SJSA1 (cell line): ENCODE measurements at places on chromosomes 11 and 22. TPM values are rescaled to one million over a fixed set of nuclear protein-coding genes. Genes with fewer than 3 reads are reported as not detected.

DNA sequence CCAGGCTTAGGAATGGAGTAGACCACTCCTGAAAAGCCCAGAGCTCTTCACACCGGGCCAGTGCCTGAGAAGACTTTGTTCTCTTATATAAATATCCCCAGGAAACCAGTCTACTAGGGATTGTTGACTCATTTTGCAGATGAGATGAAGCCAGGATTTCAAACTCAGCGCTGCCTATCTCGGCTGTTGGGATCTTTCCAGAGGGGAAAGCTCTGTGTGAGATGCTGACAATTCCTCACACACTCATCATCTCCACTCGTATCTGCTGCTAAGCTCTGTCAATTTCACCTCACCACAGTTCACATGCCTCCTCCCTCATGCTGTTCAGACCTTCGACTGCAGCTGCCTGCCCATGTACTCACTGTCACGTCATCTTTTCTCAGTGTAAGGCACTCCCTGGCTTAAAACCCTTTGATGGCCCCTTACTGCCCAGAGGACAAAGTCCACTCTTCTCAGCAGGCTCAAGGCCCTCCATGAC is 12.5 kb downstream of the USH1C start:
- DNase-seq, result no peak

DNA sequence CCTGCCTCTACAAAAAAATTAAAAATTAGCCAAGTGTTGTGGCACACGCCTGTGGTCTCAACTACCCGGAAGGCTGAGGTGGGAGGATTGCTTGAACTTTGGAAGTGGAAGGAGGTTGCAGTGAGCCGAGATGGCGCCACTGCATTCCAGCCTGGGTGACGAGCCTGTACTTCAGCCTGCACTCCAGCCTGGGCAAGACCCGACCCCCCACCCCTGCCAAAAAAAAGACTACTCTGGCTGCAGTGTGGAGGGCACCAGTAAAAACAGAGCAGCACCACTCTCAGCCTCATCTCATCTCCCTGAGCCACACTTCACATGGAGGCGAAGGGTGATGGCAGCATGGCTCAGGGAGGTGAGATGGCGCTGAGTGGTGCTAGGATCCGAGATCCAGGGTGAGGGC is 50.3 kb upstream of the THY1 start:
- DNase-seq, result no peak

DNA sequence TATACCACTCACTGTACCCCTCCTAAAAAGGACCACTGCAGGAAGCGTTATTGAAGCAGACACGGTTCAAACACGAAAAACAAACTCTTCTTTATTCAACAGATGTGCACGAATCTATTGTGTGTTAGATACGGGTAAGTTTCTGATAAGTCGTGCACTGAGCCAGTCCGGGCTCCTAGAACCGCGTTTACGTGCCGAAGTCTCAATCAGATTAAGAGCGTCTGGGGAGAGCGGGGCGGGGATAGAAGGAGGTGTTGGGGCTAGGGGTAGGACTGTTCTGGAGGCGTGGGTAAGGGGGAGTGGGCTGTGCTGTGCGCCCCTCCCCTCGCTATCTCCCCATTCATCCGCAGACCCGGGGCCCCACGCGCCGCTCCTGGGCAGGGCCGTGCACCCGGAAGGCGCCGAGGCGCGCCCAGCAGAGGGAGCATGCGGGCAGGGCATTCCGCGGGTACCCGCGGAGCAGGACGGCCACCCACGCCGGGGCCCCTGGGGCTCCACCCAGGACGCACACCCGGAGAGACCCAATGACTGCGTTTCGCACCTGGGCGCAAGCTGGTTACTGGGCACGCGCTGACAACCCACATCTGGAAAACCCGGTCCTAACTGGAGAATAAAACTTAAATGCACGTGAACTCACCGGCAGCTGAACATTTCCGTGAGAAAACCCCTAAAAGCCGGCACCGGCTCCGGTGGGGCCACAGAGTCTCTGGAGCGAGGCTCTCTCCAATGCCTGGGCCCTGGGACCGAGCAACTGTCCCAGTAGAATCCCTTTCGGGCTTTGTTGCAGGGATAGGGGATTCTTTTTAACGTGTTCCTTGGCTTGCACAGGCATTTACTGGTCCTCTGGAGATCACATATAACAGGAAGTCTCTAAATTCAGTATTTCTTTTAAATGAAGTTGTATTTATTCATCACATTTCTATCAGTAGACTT is 40.6 kb downstream of the WEE1 start:
- peak; percentile 86 for DNase-seq

Gene CST6
- total RNA-seq, result not detected in 2 replicates

Gene SLC25A45
- 3.1 and 5.3 TPM in 2 replicates for total RNA-seq

Gene CPT1A
- total RNA-seq, result 39.2 and 61.1 TPM in 2 replicates

- no peak for DNase-seq
Measured at GRCh38 chr11:16933756-16934603, 80.2 kb downstream of the PLEKHA7 start.

GRCh38 chr11:117876059-117876340 is 458 bp downstream of the FXYD6 start:
- DNase-seq, result no peak

GRCh38 chr11:129086976-129087375 is 105.1 kb downstream of the ARHGAP32 start:
- DNase-seq, result no peak

Gene GNAZ
- total RNA-seq, result 68.9 and 82.5 TPM in 2 replicates

DNA sequence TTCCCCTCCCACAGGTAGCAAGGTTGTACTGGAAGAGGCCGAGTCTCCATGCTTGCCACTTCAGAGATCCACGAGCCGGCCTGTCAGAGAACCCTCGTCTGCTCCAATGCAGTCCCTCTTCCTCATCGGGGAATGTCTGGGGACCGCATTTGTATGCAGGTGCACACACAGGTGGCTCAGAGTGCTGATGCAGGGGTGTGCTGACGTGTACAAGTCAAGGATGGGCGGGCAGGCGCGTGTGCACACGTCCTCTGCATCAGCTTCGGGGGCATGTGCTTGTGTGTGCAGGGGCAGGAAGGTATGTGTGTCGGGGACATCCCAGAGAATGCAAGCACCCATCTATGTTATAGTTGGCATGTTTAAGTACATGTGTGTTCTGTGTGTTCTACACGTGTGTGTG is 49.4 kb downstream of the ELFN2 start:
- no peak for DNase-seq

- DNase-seq, result no peak
Measured at GRCh38 chr11:104817973-104818372, 80.3 kb downstream of the CASP12 start.

Gene UCP2
- 1.0 and 2.0 TPM in 2 replicates for total RNA-seq

DNA sequence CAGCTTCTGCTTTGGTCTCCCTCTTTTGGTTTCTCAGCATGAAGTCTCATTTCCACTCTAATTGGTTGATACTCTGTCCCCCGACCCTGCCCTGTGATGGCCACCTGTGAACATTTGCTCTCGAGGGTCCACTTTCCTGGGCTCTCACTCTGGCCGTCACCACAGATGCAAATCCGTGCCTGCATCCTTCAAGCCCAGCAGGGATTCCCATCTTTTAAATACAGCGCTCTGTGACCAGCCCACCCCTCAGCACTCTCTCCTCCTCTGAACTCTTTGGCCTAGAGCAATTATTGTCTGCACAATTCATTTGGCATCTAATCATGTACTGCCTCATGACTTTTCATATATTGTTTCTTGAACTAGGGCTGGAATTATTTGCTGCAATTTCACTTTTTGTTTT is 26.0 kb downstream of the PKNOX2 start:
- no peak for DNase-seq

Gene BEST1
- 0.74 TPM in 1 of 2 replicates, not detected in the other for total RNA-seq

GRCh38 chr11:66159324-66159984 is 89.4 kb downstream of the PACS1 start:
- DNase-seq, result no peak

DNA sequence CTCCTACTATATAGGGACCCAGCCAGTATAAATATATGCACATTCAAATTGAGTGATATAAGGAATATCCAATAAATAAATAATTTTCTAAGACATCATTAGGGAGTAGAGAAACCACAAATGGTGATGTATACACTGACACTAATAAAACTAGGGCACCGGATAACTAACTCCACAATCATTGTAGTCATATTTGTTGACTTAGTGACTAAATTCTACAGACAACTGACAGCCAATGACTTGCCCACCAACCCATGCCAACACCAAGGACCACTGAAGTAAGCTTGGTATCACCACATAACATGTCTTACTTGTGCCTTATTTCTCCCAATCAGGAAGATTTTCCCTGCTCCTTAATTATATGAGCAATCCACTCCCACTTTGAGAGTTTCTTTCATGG is 139.6 kb upstream of the TRPC6 start:
- no peak for DNase-seq

- no peak for DNase-seq
Measured at GRCh38 chr11:32420937-32421901, 14.1 kb downstream of the WT1 start.

GRCh38 chr11:22920939-22921565 is 60.8 kb upstream of the CCDC179 start:
- DNase-seq, result peak; percentile 11

DNA sequence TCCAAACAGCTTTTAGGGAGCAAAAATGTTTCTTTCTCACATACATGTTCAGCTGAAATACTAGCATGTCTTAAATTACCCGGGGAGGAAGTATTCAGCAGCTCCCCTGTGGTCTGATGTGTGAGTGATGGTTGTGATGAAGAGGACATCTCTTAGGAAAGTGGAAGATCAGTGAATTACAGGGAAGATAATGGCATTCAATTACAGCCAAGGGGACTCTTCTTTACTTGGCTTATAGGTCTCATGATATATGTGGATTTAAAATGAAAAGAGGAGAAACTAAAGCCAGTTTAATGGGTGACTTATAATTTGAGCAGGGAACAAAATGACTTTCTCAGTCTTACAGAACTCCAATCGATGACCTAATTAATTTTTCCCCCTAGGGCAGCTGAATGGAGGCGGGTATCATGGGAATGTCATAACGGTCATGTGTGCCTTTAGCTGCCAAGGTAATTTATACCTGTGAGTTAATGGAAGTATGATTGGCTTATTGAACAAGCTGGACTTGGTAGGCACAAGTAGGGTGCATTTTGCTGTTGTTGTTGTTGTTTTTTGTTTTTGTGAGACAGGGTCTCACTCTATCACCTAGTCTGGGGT is 198.8 kb downstream of the HIPK3 start:
- DNase-seq, result no peak

DNA sequence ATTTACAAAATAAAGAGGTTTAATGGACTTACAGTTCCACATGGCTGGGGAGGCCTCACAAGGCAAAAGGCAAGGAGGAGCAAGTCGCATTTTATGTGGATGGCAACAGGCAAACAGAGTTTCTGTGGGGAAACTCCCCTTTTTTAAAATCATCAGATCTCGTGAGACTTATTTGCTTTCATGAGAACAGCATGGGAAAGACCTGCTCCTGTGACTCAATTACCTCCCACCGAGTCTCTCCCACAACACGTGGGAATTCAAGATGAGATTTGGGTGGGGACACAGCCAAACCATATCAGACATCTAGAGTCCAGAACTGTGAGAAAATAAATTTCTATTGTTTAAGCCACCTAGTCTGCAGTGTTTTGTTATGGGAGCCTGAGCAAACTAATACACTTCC is 80.8 kb downstream of the ME3 start:
- DNase-seq, result no peak

GRCh38 chr11:57409321-57410100 is 17.4 kb downstream of the SLC43A3 start:
- DNase-seq, result no peak

GRCh38 chr11:76666830-76667229 is 3.7 kb downstream of the LRRC32 start:
- DNase-seq, result no peak

Gene PRAME
- 0.05 TPM in 1 of 2 replicates, not detected in the other for total RNA-seq

Gene INPP5J
- 0.13 and 0.21 TPM in 2 replicates for total RNA-seq

- DNase-seq, result no peak
Measured at GRCh38 chr22:33569018-33569417, 351.3 kb downstream of the LARGE1 start.

DNA sequence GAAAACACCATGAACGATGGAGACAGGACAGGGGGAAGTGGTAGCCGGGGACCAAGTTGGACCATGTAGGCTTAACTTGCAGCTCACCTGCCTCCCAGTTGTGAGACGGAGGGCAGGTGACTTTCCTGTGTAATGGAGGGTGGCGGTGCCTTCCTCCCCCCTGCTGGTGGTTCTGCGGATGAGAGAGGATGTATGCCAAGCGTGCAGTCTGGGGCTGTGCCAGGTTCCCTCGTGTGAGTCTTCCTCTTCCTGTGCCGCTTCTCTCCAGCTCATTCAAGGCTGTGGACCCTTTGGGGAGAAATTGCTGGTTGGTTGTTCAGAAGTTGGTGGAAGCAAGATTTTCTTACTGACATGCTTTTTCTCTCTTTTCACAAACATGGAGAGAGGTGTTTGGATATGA is 35.1 kb downstream of the MPPED1 start:
- DNase-seq, result no peak

- DNase-seq, result no peak
Measured at GRCh38 chr11:93895106-93895862, 44.9 kb upstream of the VSTM5 start.

GRCh38 chr11:29641201-29641600 is 375.6 kb downstream of the KCNA4 start:
- no peak for DNase-seq

Gene SRSF8
- 1.2 and 5.7 TPM in 2 replicates for total RNA-seq

Gene SLC43A1
- total RNA-seq, result 6.0 and 6.4 TPM in 2 replicates

DNA sequence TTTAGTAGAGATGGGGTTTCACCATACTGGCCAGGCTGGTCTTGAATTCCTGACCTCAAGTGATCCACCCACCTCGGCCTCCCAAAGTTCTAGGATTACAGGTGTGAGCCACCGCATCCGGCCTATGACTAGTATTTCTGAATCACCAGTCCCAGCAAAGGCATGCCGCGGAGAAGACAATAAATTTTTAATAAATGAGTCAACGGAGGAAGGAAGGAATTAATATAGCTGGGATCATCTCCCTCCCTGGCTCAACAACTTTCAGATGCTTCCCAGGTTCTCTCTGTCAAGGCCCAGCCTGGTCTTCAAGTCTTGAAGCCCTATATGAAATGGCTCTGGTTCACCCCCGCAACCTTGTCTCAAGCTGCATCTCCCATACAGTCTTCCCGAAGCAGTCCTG is 45.7 kb downstream of the CYTH4 start:
- DNase-seq, result peak; percentile 64

- no peak for DNase-seq
Measured at GRCh38 chr11:109349276-109350080, 72.5 kb upstream of the C11orf87 start.

DNA sequence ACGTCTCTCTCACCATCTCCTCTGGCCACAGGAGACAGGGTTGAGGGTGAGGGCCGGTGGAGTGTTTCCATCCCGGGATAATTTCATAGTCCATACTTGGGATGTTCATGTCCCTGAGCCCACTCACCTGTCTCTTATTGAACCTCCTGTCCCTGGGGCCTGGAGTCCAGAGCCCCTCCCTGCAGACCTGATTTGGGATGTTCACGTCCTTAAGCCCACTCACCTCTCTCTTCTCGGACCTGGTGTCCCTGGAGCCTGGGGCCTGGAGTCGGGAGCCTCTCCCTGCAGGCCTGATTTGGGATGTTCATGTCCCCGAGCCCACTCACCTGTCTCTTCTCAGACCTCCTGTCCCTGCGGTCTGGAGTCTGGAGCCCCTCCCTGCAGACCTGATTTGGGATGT is 868.2 kb downstream of the BRD1 start:
- DNase-seq, result no peak

Gene CELSR1
- total RNA-seq, result 0.41 and 1.1 TPM in 2 replicates

GRCh38 chr11:7514099-7514591 is 346 bp downstream of the PPFIBP2 start:
- DNase-seq, result no peak
